ENCODE measurements at places on chromosomes 3 and 15.

DNA sequence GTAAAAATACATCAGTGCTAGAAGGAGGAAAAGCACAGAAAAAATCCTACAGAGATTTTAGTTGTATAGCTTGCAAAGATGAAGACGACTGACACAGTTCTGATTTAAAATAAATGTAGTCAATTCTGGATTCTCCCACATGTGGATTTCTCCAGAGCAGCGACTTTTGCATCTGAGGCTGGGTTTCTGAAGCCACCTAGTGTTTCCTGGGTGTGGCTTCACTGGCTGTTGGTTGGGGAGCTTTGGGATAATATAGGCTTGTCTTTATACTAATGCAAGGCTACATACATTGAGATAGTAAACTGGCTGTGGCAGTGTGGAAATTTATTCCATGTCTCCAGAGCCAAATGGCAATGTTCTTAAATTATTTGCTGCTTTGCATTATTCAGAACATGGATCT is 158.1 kb upstream of the FEZF2 start:
- DNase-seq = peak; percentile 0

DNA sequence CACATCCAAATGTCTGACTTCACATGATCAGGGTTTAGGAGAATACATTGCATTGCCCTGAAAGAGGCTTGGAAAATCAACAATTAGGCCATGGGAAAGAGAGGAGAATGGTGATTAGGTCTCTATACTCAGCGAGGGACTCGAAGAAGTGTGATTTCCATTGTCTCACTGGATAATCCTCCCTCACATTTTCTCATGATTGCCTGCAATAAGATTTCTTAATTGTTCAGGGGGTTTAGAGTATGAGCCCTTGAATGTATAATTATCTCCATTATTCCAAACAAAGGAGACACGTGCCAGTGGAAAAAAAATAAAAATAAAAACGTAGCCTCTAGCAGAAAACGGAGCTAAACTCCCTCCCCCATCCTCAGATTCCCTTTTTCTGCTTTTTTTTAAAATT is 173.2 kb downstream of the TPRG1 start:
- peak; percentile 73 for DNase-seq

- DNase-seq = no peak
Measured at GRCh38 chr3:171262431-171262830, 197.8 kb downstream of the TNIK start.

DNA sequence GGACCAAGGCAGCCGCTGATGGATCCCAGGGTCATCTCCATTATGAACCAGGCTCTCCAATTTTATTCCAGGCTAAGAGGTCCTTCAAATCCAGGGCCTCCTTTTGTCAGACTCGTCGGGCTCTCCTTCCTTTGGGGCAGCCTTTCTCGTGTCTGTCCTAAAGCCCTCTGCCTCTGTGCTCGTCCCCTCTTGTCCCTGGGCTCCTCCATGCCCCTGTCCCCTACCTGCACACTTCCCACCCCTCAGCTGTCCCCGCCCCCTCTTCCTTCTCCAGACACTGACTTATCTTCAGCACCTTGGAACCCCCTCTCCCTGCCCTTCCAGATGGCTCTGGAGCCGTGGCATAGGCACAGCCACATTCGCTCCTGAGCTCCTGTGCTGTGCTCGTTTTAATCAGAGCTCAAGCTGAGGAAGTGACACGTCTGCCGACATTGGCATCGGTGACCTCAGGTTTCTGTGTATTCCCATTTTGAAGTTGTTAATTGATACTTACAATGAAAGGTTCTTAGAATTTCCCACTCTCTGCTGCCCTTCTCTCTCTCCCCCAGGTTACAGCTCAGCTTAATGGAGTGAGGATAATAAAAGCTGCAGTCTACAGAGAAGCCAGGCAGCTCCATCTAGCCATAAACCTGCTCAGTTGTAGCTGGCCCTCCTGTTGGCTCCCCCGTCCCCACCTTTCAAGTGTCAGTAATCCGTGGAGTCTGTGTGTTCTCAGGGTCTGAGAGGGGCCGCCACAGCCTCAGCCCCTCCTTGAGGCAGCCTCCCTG is 51.1 kb upstream of the SEC22A start:
- DNase-seq = no peak

All from NCI-H69 (cell line).